NCI-H524 (cell line): ENCODE measurements at places on chromosomes 16 and 17.

- DNase-seq: no peak
Measured at GRCh38 chr17:33090806-33091205, 99.2 kb downstream of the SPACA3 start.

DNA sequence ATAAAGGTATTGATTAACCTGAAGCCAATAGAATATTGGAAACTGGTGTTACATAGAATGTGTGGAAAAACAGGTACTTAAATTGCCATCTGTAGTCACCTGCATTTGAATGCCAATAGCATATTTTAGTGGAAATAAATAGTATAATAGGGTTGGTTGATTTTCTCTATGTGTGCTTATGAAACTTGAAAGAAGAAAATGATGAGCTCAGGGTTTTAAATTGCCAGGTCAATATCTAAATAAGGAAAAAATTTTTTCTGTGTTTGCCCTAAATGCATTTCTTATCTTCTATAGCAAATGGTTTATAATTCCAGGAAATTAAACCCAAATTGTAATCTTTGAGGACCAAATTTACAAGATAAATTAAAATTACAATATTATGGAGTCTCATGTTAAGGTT lies 626.6 kb downstream of the CDH8 start:
- no peak for DNase-seq

DNA sequence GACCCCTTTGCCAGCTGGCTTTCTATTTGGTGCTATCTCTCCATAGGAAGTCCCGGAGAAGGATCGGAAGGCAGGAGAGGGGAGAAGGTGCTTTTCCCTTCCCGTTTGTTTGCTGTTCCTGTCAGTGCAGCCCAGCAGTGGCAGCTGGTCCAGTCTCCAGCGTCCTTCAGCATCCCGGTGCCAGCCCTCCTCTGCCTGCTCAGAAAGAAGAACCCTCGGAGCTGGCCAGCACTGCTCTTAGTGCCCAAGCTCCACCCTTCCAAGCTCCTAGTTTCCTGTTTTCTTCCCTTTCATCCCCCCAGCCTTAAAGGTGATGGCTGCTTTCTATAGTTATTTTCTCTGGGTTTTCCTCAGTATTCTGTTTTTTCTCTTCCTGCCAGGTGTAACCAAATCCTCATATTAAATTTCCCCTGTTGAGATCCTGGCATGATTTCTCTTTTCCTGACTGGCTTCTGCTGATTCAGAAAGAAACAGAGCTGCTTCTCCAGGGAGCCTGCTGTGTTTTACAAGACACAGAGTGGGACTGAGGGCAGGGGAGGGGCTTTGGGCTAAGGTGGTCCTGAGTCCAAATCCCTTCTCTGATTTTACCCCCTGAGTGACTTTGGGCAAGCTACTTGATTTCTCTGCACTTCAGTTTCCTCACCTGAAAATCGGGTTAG lies 186.8 kb downstream of the COPRS start:
- no peak for DNase-seq

GRCh38 chr16:16928532-16929109 lies 542.1 kb downstream of the XYLT1 start:
- no peak for DNase-seq

GRCh38 chr16:57475711-57476339 lies 10.5 kb downstream of the DOK4 start:
- no peak for DNase-seq

DNA sequence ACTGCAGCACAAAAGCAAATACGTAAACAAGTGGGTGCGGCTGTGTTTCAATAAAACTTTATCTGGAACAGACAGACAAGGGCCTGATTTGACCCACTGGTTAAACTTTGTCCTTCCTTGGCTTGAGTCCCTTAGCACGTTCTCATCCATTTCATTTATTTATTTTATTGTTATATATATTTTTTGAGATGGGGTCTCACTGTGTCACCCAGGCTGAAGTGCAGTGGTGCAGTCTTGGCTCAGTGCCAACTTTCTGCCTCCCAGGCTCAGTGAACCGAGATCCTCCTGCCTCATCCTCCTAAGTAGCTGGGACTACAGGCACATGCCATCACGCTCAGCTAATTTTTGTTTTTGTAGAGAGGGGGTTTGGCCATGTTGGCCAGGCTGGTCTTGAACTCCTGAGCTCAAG lies 64.3 kb downstream of the MYH11 start:
- DNase-seq: no peak

GRCh38 chr17:51703361-51704341 lies 443.3 kb downstream of the UTP18 start:
- no peak for DNase-seq

GRCh38 chr17:3545151-3545550 lies 12.5 kb downstream of the TRPV3 start:
- DNase-seq: no peak

DNA sequence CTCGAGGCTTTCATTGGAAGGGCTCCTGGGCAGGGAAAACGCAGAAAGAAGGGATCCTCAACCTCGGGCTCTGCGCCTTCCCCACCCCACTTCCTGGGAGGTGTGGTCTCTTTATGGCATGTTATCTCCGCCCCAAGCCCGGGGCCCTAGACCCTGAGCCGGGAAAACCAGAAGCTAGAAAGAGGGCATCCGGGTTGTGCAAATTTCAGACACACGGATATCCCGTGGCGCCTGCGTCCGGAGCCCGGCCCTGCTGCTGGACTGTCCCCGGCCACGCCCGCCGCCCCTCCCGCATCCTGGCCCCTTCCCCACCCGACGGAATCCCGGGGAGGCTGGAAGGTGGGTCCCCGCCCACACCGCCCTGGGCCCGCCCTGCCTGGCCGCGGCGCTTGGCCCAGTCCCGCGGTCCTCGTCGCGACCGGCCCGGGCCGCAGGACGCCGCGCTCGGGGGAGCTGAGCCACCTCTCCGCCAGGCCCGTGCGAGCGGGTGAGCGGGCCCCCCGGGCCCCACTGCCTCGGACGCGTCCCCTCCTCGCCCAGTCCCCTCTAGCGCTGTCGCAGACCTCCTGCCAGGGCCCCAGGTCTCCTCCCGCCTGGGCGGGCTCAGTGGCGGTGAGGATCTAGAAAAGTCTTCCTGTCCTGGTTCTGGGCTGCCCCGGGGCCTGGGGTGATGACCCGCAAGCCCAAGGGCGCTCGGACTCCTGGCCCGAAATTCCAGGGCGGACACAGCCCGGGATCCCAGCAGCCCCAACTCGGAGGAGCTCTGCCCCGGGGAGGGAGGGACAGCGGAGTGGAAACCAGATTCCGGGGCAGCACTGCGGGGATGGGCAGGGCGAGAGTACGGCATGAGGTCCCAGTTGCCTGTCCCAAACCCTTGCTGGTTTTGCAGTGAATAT lies at the start of gene SLC16A5:
SLC16A5 (plus strand) TSS at position 397 of the 896 bp plus-strand sequence. CDS start 5,683 bp downstream, outside the sequence.
- no peak for DNase-seq
